ENCODE measurements at places on chromosomes 12 and 14.
A peak's percentile ranks its signal among the peaks of the same experiment; 100 is the strongest.

GRCh38 chr12:112868459-112869041 lies 38.2 kb upstream of the OAS1 start:
- no peak for DNase-seq

GRCh38 chr12:66502911-66503310 lies 176.0 kb downstream of the GRIP1 start:
- DNase-seq, result no peak

GRCh38 chr14:39492267-39492666 lies 60.0 kb upstream of the FBXO33 start:
- DNase-seq, result no peak

- no peak for DNase-seq
These were observed 374 bp downstream of the CYP46A1 start for GRCh38 chr14:99684410-99684934.

- no peak for DNase-seq
These were observed 53.3 kb upstream of the STK38L start for GRCh38 chr12:27190761-27191160.

DNA sequence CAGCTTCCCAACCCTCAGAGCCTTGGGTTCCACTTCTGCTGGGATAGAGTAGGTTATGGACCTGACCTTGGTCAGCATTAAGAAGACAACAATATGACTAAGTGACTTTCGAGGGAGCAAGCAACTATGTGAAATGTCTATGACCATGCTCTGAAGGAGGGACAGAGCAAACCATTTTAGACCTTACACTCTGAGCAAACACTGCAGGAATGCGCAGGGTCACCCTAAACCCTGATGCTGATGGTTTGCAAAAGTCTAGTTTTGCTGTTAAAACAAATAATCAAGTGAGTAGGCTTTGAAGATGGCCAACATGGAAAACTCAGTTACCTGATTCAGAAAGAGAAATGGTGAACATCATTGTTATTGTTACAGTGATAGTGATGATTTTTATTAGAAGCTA lies 8.7 kb downstream of the ZCCHC8 start:
- DNase-seq, result no peak

DNA sequence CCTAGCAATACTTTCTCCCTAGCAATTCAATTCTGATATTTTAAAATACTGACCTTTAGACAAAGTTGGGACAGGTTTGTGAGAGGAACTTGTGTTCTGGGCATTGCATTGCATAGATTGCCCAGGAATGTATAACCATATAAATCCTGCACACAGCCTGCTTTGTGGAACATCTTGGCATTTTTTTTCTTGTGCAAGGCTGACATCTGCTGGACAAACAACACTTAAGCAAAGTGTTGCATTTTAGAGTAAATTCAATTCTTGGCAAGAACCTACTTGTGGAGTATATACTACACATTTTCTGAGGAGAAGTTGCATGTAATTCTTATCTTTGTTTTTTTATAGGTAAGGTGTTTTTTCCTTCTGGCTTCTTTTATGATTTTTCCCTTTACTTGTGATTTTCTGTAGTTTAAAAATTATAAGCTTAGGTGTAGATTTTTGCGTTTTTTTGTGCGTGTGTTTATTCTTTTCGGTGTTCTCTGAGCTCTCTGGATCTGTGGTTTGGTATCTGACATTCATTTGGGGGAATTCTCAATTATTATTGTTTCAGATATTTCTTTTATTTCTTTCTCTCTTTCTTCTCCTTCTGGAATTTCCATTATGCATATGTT lies 26.4 kb downstream of the TESPA1 start:
- peak; percentile 49 for DNase-seq

DNA sequence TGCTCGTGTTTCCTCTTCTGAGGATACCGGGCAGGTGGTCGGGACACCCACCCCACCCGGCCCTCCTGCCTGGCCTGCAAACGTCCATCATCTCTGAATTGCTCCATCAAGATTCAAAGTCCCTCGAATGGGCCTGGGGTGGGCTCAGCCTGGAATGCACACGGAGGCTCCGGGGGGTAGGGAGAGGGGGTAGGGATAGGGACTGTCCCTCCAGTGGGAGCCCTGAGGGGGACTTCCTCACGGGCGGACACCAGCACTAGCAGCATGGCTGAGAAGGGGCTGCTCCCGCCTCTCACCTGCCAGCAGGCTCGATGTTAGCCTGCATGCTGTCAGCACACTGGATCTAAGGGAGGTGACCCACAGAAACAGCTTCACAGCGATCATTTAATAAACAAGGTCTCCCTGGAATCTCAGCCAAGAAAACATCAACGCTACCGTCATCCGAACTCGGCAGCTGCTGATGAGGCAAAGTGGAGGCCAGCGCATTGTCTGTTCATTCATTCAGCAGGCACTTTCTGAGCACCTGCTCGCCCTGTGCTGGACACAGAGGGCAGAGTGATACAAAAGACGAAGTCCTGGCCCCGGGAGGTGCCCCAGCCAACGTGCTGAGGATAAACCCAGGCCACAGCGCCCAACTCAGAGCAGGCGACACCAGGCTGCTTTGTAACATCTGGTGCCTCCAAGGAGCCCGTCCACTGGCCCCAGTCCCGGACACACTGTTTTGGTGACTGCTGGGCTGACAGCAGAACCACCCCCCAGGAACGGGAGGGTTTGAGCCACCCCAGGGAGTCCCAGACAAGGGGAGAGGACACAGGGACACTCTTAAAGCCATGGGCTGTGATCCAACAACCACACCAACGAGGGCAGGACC lies 6.3 kb downstream of the TMEM179 start:
- DNase-seq, result peak; percentile 59

- DNase-seq, result no peak
These were observed 796.5 kb downstream of the GALC start for GRCh38 chr14:87196436-87196835.

- DNase-seq, result peak; percentile 62
These were observed 6.2 kb downstream of the FOXJ2 start for GRCh38 chr12:8038659-8039114.

DNA sequence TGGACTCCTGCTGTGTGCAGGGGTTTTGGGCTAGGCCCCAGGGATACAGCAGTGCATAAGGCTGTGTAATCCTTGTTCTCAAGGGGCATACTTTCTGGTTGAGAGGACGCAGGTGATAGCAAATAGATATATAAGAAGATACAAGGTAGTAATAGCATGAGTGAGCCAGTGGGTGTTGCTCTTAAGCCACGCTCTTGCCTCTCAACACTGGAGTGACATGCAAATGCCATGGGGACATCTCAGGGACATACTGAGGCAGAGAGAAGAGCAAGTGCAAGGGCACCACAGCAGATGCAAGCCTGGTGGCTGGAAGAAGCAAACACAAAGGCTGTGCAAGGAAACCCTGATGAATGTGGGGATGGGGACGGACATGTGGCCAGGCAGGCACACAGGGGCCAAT lies 223.3 kb downstream of the CHST11 start:
- peak; percentile 15 for DNase-seq

- no peak for DNase-seq
These were observed 207.8 kb downstream of the CRADD start for GRCh38 chr12:93884794-93885460.

GRCh38 chr12:76643438-76643837 lies 83.9 kb upstream of the OSBPL8 start:
- no peak for DNase-seq

- peak; percentile 20 for DNase-seq
These were observed 722 bp downstream of the TMED8 start for GRCh38 chr14:77375973-77376770.

- no peak for DNase-seq
These were observed 109.2 kb downstream of the IGF1 start for GRCh38 chr12:102371165-102371564.

DNA sequence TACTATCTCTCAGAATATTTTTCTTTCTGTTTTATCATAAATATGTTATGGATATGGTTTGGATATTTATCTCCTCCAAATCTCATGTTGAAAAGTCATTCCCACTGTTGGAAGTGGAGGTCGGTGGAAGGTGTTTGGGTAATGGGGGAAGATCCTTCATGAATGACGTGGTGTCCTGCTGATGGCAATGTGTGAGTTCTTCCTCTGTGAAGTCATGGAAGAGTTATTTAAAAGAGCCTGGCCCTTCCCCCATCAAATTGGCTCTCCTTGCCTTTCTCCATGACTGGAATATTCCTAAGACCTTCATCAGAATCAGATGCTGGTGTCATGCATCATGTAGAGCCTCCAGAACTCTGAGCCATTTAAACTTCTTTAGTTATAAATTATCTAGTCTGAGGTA lies 1291.6 kb downstream of the FSCB start:
- no peak for DNase-seq

DNA sequence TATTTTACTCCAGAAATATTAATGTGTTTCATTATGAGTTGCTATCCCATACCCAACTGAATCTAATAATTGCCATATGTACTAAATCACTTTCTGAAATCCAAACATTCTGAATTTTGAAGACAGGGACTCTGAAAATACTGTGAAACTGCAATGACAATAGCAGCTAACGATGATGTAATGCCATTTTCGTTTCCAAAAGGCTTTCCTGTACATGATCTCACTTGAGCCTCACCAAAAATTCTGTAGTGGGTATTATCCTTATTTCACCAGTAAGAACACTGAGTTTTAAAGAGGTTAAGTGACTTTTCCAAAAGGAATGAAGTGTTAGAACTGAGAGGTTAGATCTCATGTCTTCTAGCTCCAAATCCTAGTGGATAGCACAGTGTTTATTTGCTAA lies 133.3 kb downstream of the FLRT2 start:
- DNase-seq, result no peak

GRCh38 chr12:56206452-56207166 lies 15.1 kb downstream of the RNF41 start:
- no peak for DNase-seq

GRCh38 chr14:34749408-34749807 lies 35.0 kb upstream of the CFL2 start:
- DNase-seq, result no peak

GRCh38 chr12:46811185-46811584 lies 14.6 kb downstream of the SLC38A4 start:
- no peak for DNase-seq

DNA sequence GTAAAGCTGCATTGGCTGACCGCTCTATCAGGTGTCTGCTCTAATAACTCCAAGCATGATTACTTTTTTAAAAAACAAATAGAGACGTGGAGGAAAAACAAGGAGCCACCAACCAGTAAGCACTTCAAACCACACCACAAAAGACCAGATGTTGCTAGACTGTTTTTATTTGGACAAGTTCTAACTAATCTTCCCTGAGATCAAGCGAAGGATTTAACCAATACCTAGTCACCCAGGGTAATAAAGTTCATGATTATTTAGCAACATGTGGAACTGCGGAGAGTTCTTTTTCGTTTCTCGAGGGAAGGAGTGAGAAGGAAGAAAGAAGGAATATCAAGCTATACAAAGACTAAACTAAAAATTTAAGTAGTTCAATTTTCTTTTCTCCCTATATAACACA lies 288.1 kb downstream of the DUSP6 start:
- no peak for DNase-seq

GRCh38 chr12:16622338-16622737 lies 16.4 kb upstream of the LMO3 start:
- no peak for DNase-seq

GRCh38 chr14:65933400-65934069 lies 521.0 kb downstream of the FUT8 start:
- DNase-seq, result no peak

DNA sequence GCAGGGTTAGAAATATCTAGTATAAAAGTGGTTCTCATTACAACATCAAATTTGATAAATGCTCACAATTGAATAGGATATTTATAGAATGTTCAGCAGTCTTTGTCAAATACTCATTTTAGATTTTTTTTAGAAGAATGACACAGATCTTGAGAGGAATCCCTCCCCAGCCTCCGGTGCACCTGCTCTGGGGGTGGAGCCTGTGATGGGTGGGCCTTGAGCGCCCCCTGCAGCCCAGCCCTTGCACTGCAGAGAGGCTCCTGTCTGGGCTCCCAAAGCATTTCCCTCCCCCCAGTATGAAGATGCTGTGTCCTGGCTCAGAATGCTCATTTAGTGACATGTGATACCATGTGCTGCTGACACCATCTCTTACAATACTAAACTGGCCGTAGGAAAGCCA lies 792.3 kb downstream of the TMEM121 start:
- DNase-seq, result no peak

GRCh38 chr12:53004178-53004577 lies 2.1 kb upstream of the EIF4B start:
- no peak for DNase-seq

GRCh38 chr12:77965790-77966189 lies 135.1 kb downstream of the NAV3 start:
- DNase-seq, result no peak

GRCh38 chr14:89415159-89415558 lies 1.9 kb downstream of the FOXN3 start:
- no peak for DNase-seq

- no peak for DNase-seq
These were observed 43.6 kb downstream of the DYNC1H1 start for GRCh38 chr14:102007916-102008418.

GRCh38 chr12:30646821-30647220 lies 48.8 kb downstream of the IPO8 start:
- no peak for DNase-seq

GRCh38 chr12:46267575-46267824 lies 1.3 kb downstream of the SLC38A1 start:
- peak; percentile 79 for DNase-seq

DNA sequence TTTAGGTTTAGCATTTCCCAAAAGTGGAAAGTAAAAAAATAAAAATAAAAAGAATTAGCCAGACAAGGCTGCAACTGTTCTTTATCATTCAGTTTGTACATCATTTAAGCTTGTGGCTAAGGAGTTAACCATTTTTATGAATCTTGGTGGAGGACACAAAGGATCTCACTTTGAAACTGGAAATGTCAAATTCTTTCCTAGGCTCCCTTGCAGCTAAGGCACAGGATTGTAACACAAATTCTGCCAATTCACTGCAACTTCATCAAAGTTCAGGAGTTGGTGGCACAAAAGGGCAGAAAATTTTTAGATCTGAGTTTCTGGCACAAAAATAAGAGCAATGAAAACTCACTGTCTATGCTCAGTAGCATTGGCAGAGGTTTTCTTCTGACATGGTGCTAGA lies 211.2 kb upstream of the SYT10 start:
- no peak for DNase-seq

DNA sequence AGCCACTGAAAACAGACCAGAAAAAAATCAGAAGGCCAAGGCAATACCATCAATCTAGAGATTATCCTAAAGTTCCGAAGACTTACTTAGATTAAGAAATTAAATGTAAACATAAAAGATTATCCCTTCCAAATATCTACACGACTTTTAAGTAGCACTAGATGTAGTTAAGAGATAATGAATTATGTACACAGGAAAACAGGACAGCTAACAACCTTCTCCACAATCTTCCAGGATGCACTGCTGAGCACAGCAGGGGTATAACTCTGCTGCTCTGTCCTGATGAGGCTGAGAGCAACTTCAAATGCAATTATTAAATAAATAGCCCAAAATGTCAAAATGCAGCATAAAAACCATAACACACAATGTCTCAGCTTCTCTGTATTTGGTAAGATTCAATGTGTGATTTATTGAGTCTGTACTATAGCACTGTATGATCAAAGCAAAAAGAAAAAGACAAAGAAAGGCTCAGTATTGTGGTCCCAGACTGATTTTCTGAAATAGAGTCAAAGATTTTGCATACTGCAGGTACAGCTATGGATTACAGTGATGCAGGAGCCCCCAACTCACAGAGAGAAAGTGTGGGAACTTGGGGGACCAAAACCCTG lies 56.9 kb downstream of the TMTC1 start:
- DNase-seq, result no peak
